Renal cortical epithelial cell (primary cell): ENCODE measurements at places on chromosomes 11 and 22.

DNA sequence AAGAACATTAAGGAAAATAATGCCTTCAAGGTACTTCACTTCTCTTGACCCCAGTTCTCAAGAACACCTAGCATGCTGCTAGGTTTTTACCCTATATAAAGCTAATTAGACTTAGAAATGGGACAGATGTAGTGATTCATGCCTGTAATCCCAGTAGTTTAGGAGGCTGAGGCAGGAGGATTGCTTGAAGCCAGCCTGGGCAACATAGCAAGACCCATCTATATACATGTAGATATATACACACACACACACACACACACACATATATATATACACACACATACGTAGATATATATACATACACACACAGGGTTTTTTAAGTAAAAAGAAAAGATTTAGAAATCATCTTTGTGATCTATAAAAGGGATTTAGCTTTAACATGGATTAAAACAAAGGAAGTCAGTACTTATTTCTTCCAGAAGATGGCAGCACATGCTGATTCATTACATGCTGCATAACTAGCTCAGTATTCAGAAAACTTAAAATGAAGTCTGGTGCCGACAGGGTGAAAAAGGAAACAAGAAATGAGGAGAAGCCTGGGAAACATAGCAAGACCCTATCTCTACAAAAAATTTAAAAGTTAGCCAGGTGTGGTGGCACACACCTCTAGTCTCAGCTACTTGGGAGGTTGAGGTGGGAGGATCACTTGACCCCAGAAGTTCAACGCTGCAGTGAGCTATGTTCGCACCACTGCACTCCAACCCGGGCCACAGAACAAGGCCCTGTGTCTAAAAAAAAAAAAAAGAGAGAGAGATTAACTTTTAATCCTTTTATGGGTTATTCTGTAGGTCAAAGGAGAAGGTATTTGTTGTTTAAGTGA is 28.5 kb upstream of the RBX1 start:
- peak; percentile 72 for DNase-seq

DNA sequence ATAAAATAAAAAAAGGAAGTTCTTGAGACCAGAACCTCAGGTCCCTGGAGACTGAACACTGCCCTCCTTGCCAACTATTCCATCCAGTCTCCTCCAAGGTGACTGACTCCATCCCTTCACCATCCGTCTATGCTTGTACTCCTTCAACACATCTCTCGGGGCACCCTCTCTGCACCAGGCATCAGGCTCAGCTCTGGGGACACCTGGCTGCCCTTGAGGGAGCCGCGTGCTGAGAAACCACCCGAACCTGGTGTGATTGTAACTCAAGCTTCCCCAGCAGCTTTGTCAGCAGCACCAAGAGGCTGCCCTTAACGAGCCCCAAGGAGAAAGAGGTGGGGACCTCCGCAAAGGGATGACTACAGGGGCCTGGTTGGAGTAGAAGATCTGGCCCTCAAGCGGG is 1.7 kb downstream of the PTPN5 start:
- DNase-seq: no peak

DNA sequence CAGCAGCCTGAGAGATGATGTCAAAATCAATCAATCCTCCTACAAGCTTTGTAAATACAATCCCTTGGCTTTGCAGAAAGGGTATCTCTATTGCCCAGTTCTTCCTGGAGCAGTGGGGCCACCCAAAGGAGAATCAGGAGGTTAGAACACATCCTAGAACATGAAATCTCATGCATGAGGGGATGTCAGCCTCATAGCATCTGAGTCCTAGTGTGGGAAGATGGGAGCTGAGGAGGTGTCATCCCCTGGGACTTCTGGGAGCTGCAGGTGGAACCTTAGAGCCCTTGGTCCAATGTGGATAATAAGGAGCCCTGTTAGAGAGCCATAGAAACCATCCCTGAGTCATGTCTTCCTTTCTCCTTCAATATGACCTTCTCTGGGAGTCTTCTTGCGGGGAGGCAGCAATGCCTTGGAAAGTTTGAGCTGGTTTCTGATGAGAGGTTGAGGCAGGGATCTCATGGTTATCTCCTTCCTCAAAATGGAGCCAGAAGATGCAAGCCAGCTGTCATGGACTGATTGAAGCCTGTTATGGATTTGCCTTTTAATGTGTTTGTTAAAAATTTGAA is 74.8 kb downstream of the BDNF start:
- no peak for DNase-seq

DNA sequence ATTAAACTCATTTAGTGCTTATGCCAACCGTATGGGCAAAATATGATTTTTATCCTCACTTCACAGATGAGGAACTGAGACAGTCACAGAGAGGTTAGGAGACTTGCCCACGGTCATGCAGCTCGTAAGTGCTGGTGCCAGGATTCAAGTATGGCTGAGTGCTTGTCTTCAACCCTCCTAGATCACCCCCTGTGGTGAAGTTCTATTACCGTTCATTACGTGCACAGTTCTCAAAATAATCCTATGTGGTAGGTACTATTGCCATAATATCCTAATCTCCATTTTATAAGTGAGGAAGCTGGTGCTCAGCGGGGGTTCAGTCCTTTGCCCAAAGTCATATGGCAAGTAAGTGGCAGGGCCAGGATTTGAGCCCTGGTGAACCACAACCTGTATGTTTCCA is 1.5 kb downstream of the MIEF1 start:
- no peak for DNase-seq

DNA sequence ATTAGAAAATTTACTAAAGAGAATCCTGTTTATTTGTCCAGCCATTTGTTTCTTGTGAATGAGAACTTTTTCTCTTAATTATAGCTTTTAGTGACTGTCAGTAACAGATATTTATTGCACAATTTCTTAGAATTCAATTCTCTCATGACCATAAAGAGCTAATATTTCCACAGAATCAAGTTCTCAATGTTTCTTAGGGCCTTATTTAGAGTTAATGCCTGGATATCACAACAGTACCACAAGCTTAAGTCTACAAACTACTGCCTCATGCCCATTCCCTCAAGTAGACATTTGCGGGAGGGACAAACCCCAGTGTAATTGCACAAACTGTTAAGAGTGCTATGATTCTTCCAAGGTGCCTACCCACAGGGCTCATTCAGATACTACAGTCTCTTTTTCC is 199.7 kb upstream of the POU2AF2 start:
- no peak for DNase-seq

DNA sequence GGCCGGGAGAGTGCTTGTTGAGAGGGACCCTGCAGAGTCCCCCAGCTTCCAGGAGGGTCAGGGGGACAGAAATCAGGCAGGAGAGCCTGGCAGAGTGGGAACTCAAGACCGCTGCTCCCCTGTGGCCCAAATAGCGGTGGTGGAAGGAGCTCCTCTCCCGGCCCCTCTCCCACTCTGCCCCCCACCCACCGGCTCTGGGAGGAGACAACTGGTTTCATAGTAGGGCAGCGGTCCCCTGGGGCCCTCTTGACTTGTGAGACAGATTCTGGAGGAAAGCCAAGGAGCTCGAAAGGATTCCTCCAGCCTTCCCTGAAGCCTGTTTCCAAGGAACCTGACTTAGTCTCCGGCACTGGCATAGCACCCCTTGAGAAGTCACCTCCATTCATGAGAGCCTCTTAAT is 10.1 kb downstream of the PKNOX2 start:
- DNase-seq: no peak

GRCh38 chr11:97163631-97164191 is 773.9 kb downstream of the JRKL start:
- DNase-seq: no peak

GRCh38 chr11:114280696-114281095 is 15.5 kb upstream of the NNMT start:
- DNase-seq: peak; percentile 85

DNA sequence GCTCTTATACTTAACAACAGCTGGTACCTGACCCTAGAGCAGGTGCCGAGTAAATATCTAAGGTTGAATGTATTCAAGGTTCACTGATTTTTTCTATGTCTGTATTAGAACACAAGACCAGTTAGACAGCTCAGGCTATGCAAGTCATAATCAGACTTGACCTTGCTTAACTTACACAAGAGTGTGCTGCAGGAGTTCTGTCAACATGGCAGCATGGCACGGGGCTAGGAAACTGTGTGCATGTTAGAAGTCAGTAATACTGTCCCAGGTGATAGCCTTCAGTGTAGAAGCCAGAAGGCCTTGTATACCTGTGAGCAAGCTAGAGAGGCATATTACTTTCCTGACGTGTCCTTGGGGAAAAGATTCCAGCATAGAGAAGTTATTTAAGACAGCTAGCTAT is 253.1 kb downstream of the FAT3 start:
- no peak for DNase-seq

- no peak for DNase-seq
Measured at GRCh38 chr11:126560221-126560620, 204.7 kb downstream of the ST3GAL4 start.

- DNase-seq: no peak
Measured at GRCh38 chr11:64378335-64378880, 19.4 kb downstream of the RPS6KA4 start.

DNA sequence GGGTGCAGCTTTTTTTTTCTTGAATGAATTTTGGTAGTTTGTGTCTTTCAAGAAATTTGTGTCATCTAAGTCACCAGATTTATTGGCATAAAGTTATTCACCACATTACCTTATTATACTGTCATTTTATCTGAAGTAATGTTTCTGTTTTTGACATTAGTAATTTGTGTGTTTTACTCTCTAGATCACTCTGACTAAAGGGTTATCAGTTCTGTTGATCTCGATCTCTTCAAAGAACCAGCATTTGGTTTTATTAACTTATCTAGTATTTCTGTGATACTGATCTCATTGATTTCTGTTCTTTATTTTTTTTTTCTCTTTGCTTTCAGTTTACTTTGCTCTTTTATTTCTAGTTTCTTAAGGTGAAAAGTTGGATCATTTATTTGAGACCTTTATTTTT is 55.5 kb downstream of the PDHX start:
- no peak for DNase-seq

DNA sequence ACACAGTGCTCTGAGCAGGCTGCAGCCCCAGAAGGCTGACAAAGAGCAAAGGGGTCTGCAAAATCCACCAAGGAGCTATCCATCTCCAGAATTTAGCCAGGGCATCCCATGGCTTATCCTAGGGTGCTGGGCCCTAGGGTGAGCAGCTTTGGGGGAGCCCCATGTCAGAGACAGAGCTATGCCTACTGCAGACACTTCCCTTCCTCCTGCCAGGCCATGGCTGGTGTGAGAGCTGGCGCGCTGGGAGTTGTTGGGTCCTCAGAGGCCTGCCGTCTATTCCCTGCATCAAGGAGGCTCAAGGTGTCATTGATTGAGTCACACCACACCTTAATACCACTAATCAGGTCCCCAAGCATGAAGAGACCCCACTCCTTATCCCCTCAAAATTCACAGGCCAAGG is 85.3 kb upstream of the TP53I11 start:
- DNase-seq: no peak

DNA sequence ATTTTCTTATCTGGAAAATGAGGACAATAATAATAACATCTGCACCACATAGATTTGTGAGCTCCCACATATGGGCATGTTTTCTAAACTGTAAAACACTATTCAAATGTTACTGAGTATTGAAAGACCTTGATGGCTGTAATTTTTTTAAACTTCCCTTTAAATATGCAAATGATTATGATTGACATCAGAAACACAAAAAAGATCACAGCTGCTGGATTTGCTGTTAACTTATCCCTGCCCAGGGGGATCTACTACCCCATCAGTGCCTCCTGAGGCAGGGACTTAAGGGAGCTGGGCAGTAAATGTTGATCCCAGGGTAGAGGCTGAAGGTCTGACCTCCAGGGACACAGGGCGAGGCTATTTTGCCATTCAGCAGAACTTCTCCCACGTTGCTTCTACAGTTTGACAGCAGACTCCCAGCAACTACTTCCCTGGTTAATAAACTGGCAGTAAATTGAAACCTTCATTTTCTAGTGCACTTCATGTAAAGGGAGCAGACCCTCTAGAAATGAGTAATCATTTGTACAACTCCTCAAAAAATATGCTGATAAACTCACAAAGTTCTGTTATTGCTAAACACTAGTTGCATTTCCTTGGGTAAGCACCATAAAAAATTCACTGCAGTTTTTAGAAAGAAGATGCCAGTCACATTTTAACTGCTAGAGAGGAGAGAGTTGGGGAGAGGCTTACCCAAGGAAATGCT is 20.3 kb downstream of the TMPRSS5 start:
- no peak for DNase-seq

- DNase-seq: no peak
Measured at GRCh38 chr11:132030896-132031295, 660.5 kb downstream of the NTM start.

DNA sequence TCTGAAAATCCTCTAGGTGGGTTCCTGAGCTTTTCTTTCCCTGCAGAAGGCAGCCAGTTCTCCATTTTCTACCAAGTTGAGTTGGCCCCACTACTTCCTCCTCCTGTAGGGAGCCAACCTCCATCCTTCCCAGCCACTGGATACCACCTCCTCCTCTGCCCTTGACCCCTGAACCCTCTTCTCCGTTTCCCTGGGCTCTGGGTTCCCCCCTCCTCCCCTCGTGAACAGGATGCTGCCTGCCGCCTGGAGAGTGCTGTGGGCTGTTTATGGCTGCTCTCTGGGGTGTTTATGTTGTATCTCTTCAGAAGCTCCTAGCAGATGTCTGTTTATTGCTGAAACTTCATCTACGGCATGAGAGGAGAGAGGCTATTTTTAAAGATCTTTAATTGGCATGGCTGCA is 8.6 kb downstream of the MICAL2 start:
- no peak for DNase-seq

GRCh38 chr22:48624401-48624800 is 1203.3 kb downstream of the BRD1 start:
- no peak for DNase-seq

DNA sequence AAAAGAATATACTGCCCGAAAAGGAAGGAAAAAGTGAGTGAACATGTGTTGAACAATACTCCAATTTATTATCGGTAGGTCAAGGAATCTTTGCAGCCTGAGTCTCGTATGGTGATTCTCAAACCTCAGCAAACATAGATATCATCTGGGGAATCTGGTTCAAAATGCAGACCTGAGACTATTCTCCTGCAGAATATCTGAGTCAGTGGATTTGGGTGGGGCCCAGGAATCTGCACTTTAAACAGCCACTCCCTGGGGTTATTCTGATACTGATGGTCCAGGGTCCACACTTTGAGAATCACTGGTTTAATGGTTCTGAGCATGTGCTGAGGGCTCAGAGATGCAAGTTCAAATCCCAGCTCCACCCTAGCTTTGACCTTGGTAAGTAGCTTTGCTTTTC is 53.6 kb upstream of the GRK3 start:
- no peak for DNase-seq

DNA sequence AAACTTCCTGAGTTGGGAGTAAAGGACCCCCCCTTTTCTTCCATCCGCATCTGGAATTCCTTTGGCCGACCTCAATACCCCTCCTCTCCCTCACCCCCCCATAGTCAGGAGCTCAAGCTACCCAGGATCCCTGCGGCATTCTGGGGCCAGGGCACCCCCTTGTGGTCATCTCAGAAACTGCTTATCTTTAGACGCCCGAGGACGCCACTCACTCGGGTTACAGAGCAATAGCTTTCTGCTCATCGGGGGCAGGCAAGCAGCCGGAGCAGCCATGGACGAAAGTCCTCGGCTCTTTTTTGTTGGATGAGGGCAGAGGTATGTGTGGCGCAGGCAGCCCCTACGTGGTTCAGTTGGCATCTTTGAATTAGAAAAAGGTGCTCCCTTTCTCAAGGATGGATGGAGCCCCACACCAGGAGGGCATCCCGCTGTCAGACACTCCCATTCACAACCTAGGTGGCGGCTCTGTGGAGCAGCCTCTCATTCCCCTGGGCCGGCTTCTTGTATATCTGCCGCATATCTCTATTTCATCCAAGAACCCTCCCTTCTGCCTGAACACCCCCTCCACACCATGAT is 2.3 kb downstream of the C1QTNF5 start:
- DNase-seq: peak; percentile 45
